DMS79 treated with DMSO at 0.1 percent for 48 hours (cell line): ENCODE measurements at places on chromosomes 2 and 18.

DNA sequence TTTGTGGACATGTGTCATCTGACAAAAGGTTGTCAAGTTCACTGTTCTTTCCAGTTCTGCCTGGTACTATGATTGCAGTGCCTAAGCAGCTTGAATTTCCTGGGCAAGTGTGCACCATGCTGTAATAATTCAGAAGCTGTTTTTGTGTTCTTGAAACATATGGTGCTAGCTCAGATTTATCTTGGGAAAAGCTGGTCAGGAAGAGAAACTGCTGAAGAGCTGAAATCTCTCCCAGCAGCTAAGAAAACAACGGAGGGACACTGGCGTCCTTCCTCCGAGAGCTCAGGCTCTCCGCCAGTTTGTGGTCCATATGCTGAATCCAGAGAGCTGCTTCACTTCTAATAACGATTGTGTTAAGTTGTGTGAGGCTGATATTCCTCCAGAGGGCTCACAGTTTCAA, 642.0 kb downstream of the DPP10 start:
- DNase-seq, result no peak

- DNase-seq, result no peak
These were observed 304.7 kb upstream of the TMEFF2 start for GRCh38 chr2:192499476-192499875.

GRCh38 chr18:9861933-9862332, 23.8 kb upstream of the TXNDC2 start:
- DNase-seq, result no peak

DNA sequence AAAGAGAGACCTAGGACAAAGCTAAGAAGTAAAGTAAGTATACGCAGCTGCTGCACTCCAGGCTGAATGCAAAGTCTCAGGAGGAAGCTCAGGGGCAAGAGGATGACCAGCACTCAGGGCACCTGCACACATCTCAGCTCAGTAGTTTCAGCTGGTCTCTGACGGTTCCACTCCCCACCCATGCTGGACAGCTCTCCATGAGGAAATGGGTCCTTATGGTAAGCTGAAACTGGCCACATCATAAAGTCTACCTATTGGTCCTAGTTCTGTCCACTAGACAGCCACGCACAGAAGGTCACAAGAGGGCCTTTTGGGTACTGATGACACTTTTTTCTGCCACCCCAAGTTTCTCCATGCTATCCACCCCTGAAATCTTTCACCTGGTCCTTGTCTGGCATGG, 215.3 kb downstream of the TTC32 start:
- DNase-seq, result no peak

GRCh38 chr18:56286775-56287325, 351.5 kb downstream of the TXNL1 start:
- DNase-seq, result no peak

DNA sequence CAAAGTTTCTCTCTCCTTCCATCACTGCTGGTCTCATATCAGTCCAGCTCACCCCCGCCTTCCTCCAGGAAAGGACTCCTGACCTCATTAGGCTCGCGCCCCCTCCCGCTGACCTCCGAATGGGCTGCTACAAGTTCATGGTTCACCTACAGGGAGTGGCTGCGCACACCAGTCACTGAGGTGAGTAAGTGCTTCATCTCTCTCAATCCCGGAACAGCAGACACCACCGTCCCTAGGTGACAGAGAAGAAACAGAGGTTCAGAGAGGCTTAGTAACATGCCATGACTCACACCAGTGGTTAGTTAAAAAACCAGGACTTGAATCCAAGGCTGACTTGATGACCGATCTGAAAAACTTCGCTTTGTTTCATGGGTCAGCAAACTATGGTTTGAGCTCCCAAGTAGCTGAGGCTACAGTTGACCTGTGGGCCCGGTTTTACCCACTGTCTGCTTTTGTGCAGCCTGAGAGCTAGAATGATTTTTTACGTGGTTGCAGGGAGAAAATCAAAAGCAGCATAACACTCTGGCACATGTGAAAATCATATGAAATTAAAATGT, 42.0 kb downstream of the ZFP36L2 start:
- no peak for DNase-seq

GRCh38 chr2:238285653-238286082, 2.7 kb downstream of the PER2 start:
- DNase-seq, result no peak

- DNase-seq, result no peak
These were observed 52.0 kb downstream of the KIF5C start for GRCh38 chr2:148926981-148927401.

DNA sequence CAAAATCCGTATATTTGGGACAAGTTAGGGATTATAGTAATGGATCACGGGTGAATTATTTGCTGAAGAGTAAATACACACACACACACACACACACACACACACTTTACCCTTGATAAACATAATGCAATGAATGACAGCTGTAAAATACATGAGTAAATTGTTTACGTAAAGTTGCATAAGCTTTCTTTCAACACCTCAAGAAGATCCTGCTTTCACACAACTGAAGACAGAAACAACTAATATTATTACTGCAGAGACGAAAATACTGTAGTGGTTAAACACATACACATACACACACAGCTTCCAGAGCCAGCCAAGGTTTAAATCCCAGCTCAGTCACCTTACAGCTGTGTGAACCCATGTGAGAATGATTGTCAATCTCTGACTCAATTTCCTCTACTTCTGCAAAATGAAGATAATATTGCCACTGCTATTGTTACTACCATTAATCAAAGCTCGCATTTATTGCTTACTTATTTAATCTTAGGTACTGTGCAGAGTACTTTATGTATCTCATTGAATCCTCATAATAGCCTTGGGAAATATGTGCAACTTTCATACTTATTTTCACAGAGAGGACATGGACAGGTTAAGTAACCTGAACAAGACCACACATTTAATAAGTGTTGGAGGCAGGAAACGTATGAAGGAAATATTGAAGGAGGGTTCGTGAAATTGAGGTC, 50.6 kb upstream of the DOK6 start:
- DNase-seq, result no peak

GRCh38 chr18:8889489-8889888, 184.1 kb downstream of the MTCL1 start:
- DNase-seq, result no peak

DNA sequence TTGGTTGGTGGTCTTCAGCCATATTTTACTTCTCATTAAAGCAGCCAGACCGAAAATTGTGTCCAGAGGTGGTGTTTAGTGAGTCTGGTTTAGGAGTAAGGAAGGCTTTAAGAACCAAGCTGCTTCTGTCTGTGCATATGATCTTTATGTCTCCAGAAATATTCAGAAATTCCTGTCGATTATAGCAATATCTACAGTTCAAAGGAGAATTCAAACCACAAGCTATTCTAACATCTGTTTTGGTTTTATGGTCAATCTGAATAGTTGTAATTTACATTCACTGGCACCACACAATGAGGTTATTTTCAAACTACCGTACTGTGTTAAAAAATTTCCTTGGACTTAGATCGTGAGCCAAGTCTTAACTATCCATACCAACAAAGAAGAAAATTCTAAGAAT, 11.3 kb downstream of the UPP2 start:
- no peak for DNase-seq
